ENCODE measurements at places on chromosomes 6 and 20.

- no peak for DNase-seq
Observed at GRCh38 chr6:89204096-89204495, 13.1 kb downstream of the GABRR1 start.

GRCh38 chr20:60361761-60362395 lies 403.7 kb downstream of the CDH26 start:
- no peak for DNase-seq

GRCh38 chr6:7777074-7777473 lies 51.2 kb downstream of the BMP6 start:
- peak; percentile 56 for DNase-seq

DNA sequence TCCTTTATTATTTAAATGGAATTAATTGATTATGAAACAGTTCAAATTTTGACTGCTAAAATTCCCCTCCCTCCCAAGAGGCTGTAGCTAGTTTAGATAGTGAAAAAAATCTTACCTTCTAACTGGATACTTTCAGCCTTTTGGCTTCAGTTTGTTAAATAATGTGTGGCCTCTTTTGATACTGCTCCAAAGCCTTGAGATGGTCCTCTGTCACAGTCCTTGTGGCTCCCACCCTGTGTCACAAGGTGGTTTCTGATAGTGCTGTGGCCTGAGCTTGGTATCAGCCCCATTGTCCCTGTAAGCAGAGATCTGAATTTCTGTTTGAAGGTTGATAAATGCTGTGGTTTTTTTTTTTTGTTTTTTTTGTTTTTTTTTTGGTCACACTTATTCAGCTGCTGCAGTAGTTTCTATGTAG lies 20.8 kb downstream of the PANK2 start:
- no peak for DNase-seq

GRCh38 chr6:157873735-157874344 lies 50.8 kb downstream of the SNX9 start:
- DNase-seq = peak; percentile 66

DNA sequence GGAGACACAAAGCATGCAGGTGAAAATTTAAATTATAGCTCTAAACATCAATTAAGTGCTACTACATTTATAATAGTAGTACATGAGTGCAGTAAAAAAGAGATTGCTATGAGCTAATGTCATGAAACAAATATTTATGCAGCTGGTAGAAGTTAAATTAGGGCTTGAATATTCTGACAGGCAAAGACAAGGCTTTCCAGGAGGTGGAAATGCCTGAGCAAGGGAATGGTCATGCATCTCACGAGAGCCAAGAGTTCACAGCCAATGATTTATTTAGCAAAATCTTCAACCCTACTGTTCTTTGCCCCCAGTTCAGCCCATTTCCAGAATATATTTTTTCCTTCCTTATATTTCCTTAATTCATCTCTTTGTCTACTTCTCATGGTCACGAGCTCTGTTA lies 128.9 kb downstream of the HIVEP2 start:
- DNase-seq = no peak

DNA sequence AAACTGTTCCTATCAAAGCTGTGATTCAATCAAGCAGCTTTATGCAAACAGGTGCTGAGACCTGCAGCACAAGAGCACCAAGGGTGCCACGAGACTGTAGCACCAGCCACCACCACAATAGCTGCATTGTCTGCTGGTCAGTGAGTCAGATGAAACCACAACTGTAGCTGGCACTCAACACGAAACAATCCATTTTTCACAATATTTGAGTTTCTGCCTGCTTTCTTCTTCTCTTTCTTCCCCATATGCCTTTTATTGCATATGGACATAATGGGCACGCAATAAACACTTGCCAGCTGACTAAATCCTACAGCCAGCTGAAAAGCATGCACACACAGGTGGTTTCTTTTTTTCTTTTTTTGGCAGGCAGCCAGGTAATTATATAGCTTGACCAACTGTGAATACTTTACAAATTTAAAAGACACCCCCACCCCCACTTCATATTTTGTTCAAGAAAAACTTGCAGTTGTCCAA lies 16.6 kb downstream of the SLC2A12 start:
- peak; percentile 81 for DNase-seq

DNA sequence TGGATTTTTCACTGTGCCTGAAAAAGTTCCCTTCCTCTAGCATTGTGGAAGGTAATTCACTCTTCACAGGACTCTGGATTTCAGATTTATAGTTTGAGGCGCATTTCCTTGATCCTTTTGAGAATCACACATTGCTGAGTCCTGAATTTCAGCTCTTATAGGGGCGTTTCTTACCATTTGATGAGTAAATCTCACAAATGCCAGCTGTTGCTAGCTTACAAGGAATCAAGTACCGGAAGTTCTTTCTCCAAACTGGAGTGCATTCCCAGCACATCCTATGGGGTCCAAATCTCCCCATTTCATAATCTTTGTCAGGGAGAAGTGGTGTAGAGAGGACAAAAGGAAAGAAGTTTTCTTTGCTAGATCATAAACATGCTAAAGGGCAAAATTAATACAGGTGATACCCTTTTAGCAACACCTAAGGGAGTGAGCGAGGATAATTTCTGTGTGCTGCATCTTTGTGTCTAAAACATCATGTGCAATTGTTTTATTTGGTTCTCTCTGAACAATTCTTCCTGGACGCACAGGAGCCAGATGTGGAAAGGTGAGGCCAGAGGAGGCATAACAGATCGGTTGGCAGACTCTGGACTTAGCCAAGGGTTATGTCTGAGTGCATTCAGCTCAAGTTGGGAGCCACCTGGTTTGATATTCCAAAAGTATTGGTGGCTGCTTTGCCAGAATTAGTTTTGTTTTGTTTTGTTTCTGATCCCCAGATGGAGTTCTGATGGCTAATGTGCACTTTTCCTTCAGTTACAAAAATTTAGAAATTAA lies 37.4 kb upstream of the EYA2 start:
- no peak for DNase-seq

GRCh38 chr6:5271926-5272325 lies 10.6 kb downstream of the FARS2 start:
- no peak for DNase-seq

- DNase-seq = no peak
Observed at GRCh38 chr6:108993876-108994275, 100.8 kb downstream of the SESN1 start.

- no peak for DNase-seq
Observed at GRCh38 chr6:111002350-111002749, 20.5 kb downstream of the RPF2 start.

DNA sequence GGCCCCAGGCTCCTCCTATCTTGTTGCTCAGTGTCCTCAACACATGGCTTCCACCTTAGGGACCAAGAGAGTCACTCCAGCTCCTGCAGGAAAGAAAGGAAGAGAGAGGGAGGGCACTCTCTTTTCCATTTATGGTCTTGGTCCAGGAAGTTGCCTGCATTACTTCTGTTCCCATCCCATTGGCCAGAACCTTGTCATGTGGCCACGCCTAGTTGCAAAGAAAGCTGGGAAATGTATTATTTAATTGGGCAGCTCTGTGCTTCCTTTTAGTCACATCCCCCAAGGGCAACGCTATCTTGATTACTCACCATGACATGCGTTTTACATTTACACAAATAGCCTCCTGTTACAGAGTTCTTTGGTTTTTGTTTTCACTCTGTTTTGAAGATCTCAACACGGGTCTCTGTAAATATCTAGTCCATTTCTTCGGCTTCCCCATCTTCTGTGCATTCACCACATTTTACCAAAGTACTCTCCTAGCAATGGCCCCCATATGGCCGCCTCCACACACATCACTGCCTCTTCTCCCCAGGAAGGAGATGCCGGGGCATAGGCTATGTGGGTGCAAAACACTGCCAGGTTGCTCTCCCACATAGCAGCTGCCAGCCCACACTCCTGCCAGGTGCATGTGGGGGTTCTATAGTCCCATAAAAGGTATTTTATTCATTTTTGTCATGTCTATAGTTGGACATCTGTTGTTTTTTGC lies 35.7 kb upstream of the ZMYND8 start:
- no peak for DNase-seq

- no peak for DNase-seq
Observed at GRCh38 chr6:12170351-12171092, 119.6 kb upstream of the EDN1 start.
